NCI-H1436 (cell line): ENCODE measurements at places on chromosomes 16 and 17.

DNA sequence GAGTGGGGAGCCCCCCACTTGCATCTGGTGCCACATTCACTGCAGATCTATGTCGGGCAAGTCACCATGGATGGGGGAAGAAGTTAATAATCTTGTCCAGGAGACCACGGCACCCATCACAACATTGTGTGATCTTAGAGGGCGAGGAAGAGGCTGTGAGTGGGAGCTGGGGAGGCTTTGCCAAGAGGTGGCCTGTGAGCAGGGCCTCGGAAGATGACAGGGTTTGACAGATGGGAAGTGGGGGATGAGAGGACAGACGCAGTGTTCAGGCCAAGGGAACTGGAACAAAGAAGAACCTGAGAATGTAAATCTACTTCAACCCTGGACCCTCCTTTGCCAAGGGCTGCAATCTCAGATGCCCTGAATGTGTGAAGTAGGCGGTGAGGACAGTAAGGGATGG, 12.4 kb downstream of the ACE start:
- DNase-seq: no peak

GRCh38 chr17:21223086-21223485, 9.1 kb upstream of the TMEM11 start:
- no peak for DNase-seq

DNA sequence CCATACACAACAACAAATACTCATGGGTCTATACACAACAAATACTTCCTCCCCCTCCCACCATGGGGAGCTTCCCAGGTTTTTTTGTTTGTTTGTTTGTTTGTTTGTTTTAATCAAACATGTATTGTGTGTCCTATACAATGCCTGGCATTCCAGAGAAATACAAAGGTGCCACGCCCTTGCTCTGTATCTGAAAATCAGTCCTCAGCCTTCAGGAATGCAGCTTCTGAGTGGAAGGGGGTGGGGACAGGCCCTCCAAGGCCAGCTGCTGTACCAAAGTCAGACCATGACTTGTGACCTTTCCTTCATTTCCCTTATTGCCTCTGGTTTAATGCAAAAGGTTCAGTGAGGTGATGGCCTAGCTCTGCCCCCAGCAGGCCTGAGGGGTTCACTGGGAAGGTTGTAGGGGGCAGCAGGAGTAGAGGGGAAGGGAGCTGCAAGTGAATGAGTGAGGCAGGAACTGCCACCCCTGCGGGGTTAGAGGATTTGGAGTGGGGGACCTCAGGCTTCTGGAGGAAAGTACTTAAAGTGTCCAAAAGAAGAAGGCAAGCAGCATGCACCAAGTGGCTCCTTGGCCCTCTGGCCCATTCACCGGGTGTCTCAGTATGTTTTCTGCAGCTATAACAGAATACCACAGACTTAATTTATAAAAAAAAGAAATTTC, 105.2 kb downstream of the CLEC16A start:
- DNase-seq: no peak

DNA sequence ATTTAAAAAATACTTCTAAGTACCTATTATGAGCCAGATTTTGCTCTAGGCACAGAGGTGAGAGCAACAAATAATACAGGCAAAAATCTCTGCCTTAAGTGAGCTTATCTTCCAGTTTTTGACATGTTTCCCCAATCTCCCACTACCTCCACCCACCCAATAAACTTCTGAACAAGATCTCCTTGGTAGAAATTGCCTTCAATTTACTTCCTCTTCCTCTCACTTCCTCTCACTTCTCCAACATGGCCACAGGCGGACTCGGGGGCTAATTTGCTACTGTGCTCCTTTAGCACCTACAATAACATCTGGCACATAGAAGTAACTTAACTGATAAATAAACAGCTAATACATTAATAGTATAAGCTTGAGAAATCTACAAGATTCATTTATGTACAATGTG, 82.6 kb downstream of the CACNG1 start:
- DNase-seq: no peak

DNA sequence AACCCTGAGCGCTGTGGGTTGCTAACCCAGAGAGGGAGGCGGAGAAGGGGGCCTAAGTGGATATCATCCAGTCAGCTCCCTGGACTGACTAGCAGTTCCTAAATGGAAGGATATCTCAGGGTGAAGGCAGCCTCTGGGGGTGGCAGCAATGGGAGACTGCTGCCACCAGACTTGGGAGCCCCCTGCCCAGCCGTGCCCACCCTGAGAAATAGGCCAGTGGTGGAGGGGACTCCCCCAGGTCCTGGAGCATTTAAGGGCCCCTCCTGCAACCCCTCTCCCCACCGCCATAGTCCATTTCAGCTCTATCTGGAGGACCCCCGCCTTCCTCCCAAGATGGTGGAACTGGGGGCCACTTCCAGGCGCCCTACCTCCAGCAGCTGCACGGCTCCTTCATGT, 8.4 kb downstream of the TSPOAP1 start:
- no peak for DNase-seq

GRCh38 chr16:30996985-30997724, 12.1 kb downstream of the HSD3B7 start:
- peak; percentile 30 for DNase-seq

DNA sequence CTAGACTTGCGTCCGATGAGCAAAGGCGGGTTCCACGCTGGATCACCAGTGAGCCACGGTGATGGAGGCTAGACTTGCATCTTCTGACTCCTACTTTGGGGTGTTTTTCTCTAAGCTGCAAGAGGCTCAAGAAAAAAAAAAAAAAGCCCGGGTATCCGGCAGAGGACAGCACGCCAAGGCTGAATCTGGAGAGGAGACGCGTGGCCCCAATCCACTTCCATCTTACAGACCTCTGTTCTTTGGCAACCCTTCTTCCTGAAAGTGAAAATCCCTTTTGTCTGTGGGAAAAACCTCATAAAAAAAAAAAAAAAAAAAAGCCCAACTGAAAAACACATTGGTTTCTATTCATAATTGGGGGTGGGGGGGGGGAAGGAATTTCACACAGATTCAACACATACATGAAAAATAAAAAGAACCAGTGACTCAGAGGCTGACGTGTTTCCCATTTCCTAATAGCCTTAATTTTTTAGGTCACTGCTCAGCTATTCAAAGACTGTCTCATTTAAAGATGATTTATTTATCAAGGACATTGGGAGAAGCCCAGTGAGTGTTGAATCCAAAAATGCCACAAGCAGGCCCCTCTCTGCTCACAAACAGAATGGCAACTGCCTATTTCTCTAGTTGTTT, 258.3 kb downstream of the FOXL1 start:
- no peak for DNase-seq

- DNase-seq: no peak
These were observed 22.6 kb downstream of the C17orf67 start for GRCh38 chr17:56810891-56811775.

DNA sequence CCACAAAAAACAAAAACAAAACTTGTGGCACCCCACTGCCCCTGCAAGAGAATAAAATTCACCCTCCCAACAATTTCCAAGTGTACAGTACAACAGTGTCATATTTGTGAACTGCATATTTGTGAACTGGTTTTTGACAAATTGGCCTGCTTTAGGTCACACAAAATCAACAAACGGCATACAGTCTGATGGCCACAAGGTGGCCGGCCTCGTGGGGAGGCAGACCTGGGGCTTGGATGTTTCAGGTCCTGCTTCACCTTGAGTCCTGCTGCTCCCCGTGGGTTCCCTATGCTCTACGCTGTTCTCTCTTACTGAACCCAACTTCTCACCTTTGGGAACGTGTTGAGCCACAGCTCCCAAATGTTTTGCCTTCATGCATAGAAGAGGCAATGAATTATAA, 102.2 kb downstream of the CDK5R1 start:
- no peak for DNase-seq

GRCh38 chr17:74779948-74780400, 3.8 kb upstream of the NAT9 start:
- no peak for DNase-seq
